ENCODE measurements at places on chromosomes 7 and 10.

- DNase-seq = no peak
Observed at GRCh38 chr10:48751730-48752129, 67.1 kb downstream of the WDFY4 start.

DNA sequence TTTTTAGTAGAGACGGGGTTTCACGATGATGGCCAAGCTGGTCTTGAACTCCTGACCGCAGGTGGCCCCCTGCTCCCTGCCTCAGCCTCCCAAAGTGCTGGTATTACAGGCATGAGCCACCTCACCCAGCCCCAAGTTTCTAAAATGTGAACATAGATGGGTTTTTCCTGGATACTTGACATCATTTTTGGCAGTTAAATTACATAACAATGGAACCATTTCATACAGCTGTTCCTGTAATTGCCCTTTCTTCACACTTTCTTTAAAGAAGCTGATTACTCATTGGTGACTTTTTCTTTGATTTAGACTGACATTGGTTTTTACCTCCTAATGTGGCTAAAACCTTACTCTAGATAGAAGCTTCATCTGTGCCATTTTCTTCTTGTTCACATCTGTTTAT, 5.9 kb downstream of the ZKSCAN1 start:
- peak; percentile 24 for DNase-seq

GRCh38 chr10:26478061-26478460, 39.9 kb downstream of the APBB1IP start:
- DNase-seq = no peak

GRCh38 chr7:32216759-32217158, 146.6 kb upstream of the PDE1C start:
- DNase-seq = no peak

- DNase-seq = no peak
Observed at GRCh38 chr10:46048152-46048551, 2.1 kb upstream of the MSMB start.
